Fibroblast of the aortic adventitia (primary cell): ENCODE measurements at places on chromosomes 1 and 21. TPM values are rescaled to one million over a fixed set of nuclear protein-coding genes. Genes with fewer than 3 reads are reported as not detected.
A peak's percentile ranks its signal among the peaks of the same experiment; 100 is the strongest.

Gene CRP
- total RNA-seq, result not detected in 2 replicates

Gene S100A2
- 3.3 TPM in 1 of 2 replicates, not detected in the other for total RNA-seq

Gene RGS7
- 0.63 TPM in 1 of 2 replicates, not detected in the other for total RNA-seq

Gene RERE
- 27.0 and 50.3 TPM in 2 replicates for total RNA-seq

- peak; percentile 22 for DNase-seq
Measured at GRCh38 chr1:161768986-161769672, 3.0 kb downstream of the ATF6 start.

GRCh38 chr1:111988743-111989453 lies 570 bp downstream of the KCND3 start:
- no peak for DNase-seq

DNA sequence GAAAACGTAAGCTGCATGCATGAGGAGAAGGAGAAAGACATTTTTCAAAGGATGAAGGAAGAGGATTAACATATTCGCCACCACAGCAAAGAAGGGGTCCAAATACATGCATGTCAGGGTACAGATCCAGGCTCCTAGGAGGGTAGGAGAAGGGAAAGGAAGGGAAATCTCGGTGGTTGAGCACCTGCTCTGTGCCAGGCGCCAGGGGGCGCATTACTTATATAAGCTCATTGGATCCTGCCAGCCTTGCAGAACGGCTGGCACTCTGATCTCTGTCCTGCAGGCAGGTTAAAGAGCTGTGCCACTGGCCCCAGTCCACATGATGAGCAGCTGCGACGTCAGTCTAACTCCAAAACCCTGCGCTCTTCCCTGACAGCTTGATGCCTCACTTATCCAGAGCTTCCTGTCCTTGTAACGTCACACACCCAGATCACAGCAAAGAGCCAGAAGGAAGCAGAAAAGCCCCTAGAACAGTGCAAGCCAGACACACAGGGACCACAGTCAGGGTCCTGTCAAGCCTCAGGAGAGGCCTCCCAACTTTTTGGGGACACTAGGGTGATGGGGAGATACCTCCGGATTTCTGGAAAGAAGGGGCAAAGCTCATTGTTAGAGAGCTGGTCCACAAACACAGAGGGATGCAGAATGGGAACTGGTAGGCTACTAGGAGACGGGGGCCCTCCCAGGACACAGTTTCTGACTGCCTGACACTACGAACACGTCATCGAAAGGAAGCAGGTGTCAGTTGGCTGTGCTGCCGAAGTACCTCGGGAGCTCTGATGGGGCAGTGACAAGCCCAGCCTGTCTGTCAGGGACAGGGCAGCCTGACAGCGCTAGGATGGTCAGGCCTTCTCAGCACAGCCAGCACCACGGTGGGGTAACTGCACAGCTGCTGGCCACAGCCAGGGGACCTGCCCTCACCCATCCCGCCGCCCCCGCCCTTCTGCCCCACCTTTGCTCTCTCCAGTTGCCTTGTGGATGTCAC lies 99.1 kb downstream of the BEND5 start:
- peak; percentile 45 for DNase-seq

GRCh38 chr1:109785446-109786111 lies 21.9 kb upstream of the EPS8L3 start:
- no peak for DNase-seq

DNA sequence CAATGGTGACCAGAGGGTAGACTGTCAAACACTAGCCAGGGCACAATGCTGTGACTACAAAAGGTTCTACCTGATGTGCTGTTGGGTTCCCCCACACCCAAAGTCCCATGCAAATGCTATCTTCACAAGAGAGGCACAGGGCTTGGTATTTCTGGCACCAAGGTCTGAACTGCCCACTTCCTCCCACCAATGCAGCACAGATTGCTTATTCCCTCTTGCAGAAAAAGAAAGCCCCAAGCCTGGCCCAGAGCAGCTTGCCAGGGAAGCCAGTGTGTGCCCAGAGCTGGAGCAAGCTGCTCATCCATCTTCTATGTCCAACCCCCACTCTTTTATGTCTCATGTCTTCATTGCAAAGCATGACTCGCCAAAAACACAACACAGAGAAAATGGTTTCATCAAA lies 149.4 kb upstream of the CAMK1G start:
- peak; percentile 26 for DNase-seq

- peak; percentile 29 for DNase-seq
Measured at GRCh38 chr21:43362321-43362791, 64.6 kb downstream of the SIK1 start.

DNA sequence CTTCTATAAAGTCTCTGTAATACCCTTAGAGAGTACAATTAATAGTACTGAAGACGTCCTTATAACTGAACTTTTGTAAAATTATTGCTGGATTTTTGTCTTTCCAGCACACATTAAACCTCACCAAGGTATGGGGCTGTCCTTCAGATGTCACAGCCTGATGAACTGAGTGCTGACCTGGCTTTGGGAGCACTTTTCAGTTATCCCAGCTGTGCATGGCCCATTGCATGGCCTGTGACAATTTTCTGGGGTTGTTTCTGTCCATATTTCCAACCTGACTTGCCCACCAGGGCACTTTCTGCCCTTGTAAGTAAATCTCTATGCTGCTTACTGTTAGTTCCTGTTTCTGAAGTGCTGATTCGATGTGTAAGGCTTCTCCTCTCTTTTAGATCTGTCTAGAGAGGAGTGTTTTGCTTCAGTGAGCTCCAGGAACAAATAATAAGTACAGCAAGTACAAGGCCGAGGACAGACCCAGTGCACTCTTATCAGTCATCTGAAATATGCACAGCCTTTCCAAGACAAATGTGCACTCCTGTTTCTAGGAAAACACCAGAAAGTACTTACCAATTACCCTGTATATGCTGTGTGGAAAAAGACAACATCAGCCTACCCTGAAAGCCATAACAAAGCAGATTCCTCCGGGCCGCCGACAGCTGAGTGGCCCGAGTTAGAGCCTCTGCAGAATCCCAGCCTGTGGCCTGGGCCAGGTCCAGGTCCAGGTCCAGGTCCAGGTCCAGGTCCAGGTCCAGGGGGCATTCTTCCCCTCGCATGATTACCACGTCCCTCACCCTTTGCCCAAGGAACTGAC lies 121.7 kb downstream of the DHRS3 start:
- peak; percentile 66 for DNase-seq

GRCh38 chr1:41776891-41777441 lies 141.8 kb downstream of the HIVEP3 start:
- DNase-seq, result no peak

DNA sequence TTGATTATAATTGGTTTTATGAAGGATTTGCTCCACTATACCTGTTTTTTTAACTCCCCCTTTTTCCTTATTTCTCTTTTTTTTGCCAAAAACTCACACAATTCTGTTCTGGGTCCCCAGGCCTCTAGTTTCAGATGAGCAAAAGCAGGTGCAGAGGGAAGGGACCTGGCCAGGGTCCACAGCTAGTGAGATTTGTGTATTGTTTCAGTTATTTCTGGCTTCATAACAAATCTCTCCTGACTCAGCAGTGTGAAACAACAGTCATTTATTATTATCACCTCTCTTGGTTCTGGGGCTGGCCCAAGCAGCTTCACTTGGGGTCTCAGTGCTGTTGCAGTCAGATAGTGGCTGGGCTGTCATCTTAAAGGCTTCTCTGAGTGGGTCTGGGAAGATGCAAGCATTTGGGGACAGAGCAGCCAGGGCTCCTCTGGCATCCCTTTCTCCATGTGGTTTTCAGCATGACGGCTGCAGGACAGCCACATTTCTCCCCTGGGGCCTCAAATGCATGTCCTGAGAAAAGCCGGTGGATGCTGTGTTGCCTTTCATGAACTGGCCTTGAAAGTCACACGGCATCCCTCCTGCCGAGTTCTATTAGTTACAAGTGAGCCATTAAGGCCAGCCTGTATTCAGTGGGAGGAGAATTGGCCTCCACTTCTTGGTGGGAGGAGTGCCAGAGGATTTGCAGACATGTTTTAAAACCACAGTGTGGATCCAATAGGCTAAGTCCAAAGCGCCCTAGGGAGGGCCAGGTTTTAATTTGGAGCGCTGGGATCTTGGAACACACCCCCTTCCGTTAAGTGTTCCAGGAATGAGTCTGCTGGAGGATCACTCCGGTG lies 137.1 kb downstream of the CAMTA1 start:
- DNase-seq, result peak; percentile 87

DNA sequence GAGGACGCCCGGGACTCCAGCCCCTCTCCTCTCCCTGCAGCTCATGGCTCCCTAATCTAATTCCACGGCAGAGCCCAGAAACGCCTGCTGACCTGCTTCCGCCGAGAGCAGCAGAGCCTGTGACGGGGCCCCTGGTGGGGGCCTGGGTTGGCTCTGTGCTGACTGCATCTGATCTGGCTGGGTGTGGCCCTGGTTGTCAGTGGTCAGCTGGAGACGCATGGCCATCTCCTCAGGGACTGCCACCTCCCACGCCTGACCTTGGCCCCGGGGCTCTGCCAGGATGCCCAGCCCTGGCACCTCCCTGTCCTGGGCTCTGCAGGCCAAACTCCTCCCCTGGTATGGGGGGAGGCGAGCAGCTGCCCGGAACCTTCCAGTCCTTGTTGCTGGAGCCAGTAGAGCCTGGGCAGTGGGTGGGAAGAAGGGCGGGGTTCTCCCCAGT lies 1.1 kb upstream of the PLCH2 start:
- DNase-seq, result peak; percentile 1

DNA sequence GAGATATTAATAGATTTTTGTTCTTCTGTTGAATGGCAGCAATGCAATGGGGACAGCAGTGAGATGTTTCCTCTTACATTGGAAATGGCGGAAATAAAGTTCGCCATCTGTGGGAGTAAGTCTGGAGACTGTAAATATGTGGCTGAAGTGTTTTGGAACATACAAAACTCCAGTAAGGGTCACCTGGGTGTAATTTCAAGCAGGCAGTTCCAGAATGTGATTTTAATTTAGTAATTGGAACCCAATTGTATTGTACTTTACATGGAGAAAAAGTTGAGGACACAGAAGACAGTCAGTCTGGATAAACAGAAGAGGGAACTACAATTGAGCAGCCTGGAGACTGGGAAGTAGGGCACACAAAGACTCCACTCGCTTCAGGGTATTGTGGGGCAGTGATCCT lies 108.6 kb downstream of the NTMT2 start:
- no peak for DNase-seq

DNA sequence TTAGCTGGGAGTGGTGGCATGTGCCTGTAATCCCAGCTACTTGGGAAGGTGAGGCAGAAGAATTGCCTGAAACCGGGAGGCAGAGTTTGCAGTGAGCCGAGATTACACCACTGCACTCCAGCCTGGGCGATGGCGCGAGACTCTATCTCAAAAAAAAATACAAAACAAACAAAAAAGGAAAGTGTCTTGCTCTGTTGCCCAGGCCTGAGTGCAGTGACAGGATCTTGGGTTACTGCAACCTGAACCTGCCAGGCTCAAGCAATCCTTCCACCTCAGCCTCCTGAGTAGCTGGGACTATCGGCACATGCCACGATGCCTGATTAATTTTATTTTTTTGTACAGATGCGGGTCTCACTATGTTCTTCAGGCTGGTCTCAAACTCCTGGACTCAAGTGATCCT lies 33.3 kb downstream of the DEGS1 start:
- no peak for DNase-seq
